Eye (tissue), 1 donor: ENCODE measurements at places on chromosomes 2 and 18.

GRCh38 chr2:2731816-2732284 is 400.8 kb upstream of the MYT1L start:
- DNase-seq = no peak

DNA sequence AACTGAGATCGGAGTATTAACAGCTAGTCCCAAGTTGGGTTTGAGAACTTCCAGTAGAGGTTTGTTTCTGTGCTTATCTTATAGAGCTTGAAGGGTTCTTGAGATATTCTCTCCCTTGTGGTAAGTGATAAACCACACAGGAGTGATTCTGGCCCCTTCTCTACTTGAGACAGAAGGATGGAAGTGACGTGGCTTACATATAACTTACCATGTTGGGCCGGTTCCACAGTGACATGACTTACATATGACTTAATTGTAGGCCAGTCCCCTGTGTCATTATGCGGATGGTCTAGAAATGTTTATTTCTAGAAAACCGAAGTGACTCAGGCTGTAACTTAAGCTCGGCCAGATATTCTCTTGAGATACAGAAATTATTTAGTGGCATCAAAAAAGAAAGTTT is 62.7 kb downstream of the TRAPPC12 start:
- DNase-seq = no peak

DNA sequence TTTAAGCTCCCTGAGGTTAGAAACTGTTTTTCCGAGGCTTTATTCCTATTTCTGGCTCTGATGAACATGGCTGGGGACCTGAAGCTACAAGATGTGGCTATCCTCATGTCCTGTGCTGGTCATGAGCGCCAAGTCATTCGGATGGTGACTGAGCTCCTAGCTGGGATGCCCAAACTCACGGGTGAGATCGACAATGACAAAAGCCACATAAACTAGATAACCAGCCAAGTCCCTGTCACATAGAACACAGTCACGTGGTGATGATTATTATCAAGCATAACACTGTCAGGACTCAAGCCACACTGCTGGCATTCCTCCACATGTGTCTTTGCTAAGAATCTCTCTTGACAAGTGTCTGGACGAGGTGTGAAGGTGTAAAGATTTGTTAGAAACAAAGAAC is 274.9 kb downstream of the CLIP4 start:
- DNase-seq = no peak

DNA sequence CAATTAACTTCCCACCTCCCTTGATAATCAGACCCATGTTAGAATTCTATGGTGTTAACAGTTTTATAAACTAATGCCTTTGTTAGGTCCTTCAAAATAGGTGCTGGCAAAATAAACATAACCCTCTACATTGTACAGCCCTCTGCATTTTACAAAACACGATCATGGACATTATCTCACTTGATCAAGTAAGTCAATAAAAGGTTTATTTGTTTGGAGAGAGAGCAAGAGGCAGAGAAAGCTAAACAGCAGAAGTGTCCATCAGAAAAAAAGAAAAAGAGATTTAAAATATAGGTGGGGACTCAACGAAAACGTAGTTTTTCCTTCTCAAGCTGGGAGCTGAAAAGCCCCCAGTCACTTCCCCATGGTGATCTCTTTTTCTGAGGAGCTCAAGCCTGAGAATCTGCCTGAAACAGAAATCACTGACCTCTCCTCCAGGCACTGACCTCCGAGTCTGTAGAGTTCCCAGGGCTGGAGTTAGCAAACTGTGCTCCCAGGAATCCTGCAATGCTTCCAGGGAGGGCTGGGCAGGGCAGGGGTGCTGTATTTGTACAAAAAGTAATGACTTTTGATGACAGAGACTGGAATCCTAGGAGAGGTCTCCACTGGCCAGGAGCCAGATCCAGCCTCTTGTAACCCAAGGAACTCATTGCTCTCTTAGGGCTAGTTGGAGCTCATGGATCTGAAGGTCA is 137.8 kb upstream of the KLHL29 start:
- no peak for DNase-seq

DNA sequence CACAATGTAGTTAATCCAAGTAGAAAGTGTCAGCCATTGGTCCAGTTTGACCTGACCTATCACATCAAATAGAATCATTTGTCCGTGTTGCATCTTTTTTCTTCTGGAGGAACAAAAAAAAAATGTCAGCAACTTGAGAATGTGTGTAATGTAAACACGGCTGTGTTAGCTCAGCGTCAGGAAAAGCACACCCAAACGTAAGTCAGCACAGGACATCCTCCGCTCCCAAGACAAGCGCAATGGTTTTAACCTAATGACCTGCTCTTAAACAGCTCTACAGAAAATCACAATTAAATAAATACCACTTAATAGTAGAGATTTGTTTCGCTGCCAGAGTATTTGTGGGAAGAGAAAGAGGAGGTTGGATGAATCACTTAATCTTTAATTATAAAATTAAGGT is 59.4 kb downstream of the OSR1 start:
- no peak for DNase-seq

DNA sequence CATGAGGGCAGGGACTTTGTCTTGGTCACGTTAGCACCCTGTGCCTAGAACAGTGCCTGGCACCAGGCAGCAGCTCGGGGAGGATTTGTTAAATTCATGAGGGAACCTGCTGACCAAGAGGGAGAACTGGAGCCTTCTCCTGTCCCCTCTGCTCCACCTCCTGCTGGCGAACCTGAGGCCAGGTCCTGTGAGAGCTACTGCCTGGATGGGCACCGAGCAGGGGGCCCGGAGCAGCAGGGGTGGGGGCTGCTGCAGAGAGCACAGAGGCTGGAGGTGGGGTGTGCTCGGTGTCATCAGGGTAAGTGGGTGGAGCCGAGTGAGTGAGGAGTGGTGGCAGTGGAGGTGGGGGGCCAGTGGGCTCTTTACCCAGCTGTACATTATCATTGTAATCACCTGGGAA is 52.1 kb upstream of the FAHD2A start:
- DNase-seq = no peak

DNA sequence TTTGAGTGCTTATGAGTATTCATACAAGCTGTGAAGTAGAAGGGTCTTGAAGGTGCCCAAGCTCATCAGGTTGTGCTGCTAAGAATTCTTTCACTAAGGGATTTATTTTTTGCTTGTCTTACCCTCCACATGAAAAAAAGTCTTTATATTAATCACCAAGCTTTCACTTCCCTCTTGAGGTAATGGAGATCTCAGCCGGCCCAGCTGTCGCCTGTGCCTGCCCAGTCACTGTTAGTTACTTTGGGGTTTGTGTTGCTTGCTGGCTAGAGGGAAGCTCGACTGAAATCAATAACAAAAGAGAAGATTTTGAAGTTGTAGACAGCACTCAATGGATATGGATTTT is 21.9 kb downstream of the MC2R start:
- no peak for DNase-seq

- no peak for DNase-seq
Measured at GRCh38 chr2:188571543-188572303, 280.0 kb downstream of the GULP1 start.

- DNase-seq = peak; percentile 95
Measured at GRCh38 chr2:23351388-23352141, 33.4 kb upstream of the KLHL29 start.

- DNase-seq = no peak
Measured at GRCh38 chr2:5538772-5539171, 153.4 kb upstream of the SOX11 start.

DNA sequence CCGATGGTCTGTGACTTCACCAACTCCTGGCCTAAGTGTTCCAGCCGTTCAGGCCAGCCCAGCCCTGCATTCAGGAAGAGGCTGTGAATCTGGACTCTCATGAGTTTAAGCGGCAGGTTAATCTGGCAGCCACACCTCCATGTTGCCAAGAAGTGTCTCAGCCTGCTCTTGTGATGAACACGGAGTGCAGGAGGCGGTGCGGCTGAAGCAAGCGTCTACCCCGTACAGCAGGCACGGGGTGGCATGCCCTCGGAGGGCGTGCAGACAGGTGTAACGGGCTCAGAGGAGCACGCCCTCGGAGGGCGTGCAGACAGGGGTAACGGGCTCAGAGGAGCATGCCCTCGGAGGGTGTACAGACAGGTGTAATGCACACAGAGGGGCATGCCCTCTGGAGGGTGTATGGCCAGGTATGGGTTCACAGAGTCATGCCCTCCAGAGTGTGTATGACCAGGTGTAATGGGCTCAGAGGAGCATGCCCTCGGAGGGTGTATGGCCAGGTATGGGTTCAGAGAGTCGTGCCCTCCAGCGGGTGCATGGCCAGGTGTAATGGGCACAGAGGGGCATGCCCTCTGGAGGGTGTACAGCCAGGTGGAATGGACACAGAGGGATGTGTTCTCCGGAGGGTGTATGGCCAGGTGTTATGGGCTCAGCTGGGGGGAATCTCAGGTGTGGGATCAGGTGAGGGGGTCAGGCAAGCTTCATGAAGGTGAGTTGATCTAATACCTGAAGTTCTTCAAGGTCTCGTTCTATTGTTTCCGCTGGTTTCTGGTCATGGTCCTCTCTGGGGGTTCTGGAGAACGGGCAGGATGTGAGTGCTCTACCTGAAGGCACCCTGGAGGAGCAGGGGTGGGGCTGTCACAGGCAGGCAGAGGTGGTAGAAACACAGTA is 22.6 kb downstream of the CROCC2 start:
- no peak for DNase-seq

DNA sequence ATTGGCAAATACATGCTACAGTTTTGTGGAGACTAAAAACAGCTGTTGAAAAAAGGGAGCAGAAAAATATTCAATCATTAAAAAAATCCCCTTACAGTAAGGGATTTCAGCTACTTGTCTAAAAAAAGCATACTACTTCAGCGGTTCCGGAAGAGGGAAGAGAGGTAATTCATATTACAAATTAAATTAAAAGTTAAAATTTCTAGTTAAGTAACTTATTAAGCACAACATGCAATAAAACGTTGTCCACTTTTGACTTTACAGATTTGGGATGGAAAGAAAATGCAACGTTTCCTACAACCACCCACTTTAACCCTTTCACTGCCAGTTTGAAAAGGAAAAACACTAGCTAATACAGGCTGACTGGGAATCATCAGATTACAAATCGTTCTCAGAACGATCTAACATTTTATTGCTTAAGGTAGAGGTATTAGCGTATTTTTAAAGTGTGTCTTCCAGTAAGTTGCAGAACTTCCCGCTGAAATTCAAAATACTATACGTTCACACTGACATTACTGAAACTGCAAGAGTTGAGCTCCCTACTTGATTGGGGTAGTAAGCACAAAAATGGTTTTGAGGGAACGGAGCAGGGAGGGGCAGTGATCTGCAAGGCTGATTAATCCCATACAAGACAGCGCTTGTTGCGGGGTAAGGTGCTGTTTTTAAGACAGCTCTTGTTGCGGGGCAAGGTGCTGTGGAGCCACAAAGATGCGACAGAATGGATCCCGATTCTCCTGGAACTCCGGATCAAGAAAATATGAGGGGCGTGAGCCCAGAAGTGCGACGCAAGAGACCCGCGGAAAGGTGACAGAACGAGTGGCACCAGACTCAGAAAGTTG is 743 bp downstream of the HADHA start:
- peak; percentile 81 for DNase-seq

GRCh38 chr18:28332071-28332470 is 155.1 kb upstream of the CDH2 start:
- no peak for DNase-seq

- DNase-seq = no peak
Measured at GRCh38 chr18:31243740-31244512, 74.0 kb upstream of the DSG1 start.

- DNase-seq = no peak
Measured at GRCh38 chr2:188600536-188601210, 309.0 kb downstream of the GULP1 start.

- DNase-seq = no peak
Measured at GRCh38 chr2:172708247-172708646, 27.4 kb upstream of the RAPGEF4 start.

DNA sequence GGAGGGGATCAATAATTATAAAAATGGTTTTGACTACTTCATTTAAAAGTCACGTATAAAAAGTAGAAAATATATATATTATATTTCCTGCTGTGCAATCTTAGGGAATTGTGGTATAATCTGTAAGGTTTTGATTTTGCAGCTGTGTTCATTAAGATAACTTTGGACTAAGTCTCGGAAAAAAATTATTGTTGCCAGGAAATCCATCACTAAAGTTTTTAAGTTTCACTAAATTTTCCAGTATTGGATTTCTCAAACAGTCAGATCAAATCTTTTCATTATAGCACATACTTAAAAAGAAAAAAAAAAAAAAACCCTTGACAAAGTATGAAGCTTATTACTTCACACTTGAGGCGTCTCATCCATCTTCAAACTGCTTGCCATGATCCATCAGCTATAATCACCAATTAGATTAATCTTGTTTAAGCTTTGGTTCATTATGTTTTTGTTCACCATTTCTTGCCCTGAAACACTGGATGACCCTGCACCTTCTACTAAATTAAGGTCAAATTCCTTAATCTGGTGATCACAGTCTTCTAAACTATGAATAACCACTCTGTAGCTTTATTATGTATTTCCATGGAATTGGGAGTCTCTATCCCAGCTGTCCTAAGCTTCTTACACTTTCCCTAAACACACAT is 326.6 kb upstream of the COL3A1 start:
- peak; percentile 20 for DNase-seq

GRCh38 chr18:36181441-36181840 is 5.9 kb upstream of the MOCOS start:
- DNase-seq = no peak

DNA sequence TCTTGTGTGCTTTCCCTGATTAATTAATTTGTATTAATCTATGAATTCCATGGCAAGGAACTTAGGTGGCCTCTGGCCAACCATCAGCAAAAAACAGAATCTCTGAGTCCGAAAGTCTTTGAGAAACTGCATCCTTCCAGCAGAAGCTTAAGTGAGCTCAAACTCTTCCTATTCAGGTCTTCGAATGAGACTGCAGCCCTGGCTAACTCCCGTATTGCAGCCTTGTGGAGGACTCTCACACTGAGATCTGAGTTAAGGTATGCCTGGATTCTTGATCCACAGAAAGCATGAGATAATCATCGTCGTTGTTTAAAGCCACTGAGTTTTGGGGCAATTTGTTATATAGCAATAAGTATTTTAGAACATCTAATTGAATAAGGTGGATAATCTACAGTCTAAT is 1143.9 kb upstream of the NXPH2 start:
- no peak for DNase-seq

DNA sequence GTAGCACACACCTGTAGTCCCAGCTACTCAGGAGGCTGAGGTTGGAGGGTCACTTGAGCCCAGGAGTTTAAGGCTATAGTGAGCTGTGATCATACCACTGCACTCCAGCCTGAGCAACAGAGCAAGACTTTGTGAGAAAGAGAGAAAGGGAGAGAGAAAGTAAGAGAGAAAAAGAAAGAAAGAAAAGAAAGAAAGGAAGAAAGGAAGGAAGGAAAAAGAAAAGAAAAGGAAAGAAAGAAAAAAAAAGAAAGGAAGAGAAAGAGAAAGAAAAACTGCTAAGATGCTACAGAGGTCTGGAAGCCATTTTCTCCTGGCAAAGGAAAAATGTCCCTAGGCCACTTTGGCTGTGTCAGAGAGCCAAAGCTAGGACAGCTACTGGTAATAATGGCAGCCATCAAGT is 30.6 kb downstream of the DRC1 start:
- no peak for DNase-seq

- DNase-seq = peak; percentile 66
Measured at GRCh38 chr2:240604291-240604938, 17.9 kb downstream of the CAPN10 start.

- no peak for DNase-seq
Measured at GRCh38 chr2:20137131-20137571, 85.7 kb upstream of the LAPTM4A start.
